ENCODE measurements at places on chromosomes 1 and 21.

GRCh38 chr1:97186381-97186780 lies 464.8 kb downstream of the PTBP2 start:
- no peak for DNase-seq

DNA sequence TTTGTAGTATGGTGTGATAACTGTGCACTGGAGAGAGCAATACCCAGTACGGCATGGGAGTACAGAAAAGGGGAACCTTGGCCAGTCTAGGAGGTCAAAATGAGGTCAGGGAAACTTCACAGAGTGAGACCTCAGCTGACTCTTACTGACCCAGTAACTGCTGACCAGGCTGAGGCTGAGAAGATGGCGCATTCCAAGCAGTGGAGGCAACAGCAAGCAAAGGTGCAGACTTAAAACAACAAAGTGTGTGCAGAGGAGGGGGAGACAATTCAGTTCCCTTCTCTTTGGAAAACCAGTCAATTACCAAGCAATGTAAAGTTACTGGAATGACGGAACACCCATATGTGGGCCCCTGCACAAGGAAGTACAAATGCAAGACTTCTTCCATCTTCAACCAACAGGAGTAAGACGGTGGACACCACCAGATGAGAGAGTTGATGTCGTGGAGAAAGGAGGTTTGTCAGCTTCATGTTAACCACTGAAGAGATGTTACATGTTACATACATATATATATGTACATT lies 54.6 kb upstream of the PRDX6 start:
- DNase-seq, result no peak

DNA sequence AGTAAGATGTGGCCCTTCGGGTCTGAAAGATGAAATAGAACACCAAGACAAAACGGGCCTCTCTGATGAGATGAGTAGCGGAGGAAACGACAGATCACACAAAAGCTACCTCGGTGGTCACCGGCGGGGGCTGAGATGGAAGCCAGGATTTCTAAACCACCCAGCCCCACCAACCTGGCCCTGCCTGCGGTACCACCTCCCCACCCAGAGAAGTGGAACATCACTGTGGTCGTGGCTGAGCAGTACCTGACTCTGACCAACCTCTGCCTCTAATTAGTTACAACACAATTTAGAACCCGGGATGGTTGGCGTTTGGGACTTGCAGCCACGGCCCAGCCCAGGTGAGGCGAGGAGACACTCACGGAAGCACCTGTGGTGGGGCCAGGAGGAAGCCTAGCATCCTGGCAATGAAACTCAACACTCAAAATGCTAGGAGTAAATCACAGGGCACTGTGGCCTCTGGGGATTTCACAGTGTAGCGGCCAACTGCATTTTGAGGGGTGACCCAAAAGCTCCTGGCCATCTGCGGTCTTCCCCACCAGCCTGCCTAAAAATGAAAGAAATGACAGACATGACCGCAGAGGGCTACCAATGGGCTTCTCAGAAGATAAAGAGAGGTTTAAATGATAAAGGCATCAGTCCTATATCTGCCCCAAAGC lies 73.4 kb downstream of the ITPKB start:
- DNase-seq, result no peak

DNA sequence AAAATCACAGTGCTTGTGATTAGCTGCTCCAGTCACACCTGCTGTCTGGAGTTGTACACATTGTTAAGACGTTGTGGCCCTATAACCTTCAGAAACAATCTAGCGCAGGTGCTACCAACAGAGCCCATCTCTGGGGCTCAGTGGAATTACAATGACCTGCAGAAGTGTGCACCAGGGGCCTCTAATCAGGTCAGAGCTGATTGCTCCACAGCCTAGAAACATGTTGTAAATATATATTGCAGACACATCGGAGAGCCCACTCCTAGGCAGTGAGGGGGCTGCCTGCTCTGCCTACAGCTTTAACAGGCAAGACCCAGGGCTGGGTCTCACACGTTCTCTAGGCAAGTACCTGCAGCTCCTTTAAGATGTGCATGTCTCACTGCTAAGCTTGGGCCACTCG lies 302.0 kb downstream of the SIPA1L2 start:
- DNase-seq, result no peak

GRCh38 chr1:48196237-48196636 lies 26.3 kb upstream of the SLC5A9 start:
- no peak for DNase-seq
